Stimulated activated CD4-positive, alpha-beta T cell treated with anti-CD3 and anti-CD28 coated beads, Interleukin-4, amount 100 ng/mL, for 4 hours (primary cell): ENCODE measurements at places on chromosomes 2 and 18.

DNA sequence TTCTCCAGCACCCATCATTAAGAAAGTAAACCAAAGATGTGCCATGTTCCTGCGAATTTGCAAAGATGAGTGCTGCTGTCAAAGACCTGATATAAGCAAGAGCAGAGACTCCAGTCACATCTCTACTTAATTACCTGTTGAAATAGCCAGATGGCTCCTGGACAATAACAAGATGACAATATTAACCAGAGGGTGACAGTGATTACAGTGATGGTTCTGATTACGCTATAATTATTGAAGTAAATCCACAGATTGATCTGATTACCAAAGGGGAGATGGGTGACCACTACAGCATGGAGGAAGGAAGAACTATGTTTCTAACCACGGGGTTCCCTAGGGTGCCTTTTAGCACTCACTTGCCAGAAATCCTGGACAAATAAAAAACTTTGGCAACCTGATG, 36.5 kb upstream of the AFF3 start:
- DNase-seq, result no peak

- no peak for DNase-seq
These were observed 797 bp upstream of the CRIM1 start for GRCh38 chr2:36354811-36355150.

DNA sequence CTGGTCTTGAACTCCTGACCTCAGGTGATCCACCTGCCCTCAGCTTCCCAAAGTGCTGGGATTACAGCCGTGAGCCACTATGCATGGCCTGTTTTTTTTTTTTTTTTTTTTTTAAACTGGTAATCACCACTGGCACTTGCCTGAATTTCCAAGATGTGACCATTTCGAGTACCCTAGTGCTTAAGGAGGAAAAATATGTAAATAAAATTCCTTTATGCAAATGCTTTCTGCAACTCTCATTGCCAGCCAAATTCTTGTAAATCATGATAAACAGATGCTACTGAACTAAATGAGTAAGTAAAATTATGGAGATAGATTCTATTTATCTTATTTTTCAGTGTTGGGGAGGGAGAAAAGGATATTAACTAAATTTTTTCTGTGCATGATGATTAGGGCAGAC, 18.6 kb downstream of the CDCA7 start:
- no peak for DNase-seq

DNA sequence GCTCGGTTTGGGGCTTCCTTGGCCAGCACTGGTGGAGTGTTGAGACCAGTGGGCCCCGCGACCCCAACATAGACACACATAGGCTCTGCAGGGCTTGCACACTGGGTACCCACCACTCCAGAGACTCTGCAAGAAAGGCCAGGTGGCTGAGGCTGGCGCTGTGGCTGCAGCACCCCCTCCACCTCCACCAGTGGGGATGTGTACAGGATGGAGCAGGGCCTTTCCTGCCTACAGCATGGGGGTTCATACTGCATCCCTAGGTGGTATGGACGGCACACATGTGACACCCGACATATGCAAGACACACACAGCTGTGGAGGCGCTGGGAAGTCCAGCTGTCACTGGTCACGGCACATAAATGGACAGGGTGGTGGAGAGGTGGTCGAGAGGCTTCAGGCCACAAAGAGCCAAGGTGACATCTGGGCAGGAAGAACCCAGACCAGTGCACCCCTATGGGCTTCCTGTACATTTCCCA, 1.3 kb downstream of the RNPEPL1 start:
- no peak for DNase-seq

- DNase-seq, result no peak
These were observed 10.0 kb downstream of the ZC3H8 start for GRCh38 chr2:112244854-112245253.

GRCh38 chr2:225573603-225574002, 174.1 kb downstream of the NYAP2 start:
- DNase-seq, result no peak

GRCh38 chr2:73037947-73038585, 33.4 kb downstream of the SFXN5 start:
- no peak for DNase-seq

GRCh38 chr2:47062681-47063537, 92.2 kb downstream of the STPG4 start:
- no peak for DNase-seq

GRCh38 chr2:38709567-38710194, 41.5 kb downstream of the SRSF7 start:
- DNase-seq, result no peak

GRCh38 chr2:84846741-84847142, 34.1 kb downstream of the TRABD2A start:
- no peak for DNase-seq

GRCh38 chr2:5846881-5847280, 154.7 kb downstream of the SOX11 start:
- no peak for DNase-seq

GRCh38 chr18:59705145-59705544, 7.9 kb upstream of the CCBE1 start:
- DNase-seq, result no peak

DNA sequence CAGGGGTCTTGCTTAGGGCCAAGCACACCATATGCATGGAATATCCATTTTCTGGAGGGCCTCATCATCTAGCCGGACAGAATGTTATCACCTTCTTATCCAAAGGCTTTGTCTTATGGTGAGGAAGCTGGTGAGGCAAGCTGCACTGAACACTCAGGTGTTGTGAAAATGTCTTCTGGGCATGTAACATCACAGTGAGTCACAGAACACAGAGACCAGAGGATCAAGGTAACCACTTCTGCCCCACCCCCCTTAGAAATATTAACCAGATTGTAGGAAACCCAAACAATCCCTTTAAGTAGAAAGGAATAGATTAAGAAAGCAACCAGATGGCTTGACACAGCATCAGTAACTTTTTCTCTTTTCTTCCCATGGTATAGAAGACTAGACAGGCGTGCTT, 51.1 kb downstream of the MYO5B start:
- no peak for DNase-seq

DNA sequence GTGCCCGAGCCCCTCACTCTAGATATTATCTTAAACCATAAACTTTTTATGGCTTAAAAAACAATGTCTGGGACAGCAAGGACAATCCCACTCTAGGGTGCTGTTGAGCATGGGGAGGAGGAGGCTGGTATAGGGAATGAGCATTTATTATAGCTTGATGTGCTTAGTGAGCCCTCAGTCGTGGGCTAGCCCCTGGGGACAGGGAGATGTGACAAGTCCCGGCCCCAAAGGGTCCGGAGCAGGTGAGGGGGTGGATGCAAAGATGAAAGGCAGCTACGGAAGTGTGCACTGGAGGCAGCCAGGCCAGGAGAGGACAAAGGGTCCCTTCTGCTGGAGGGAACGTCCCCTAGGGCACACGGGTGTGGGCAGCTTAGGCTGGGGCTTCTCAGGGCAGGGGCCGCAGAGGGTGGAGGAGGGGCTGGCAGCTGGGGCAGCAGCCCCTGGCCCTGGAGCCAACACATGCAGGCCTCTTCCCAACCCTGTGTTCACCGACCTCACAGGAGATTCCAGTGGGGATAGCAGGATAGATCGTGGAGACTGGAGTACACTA, 106.3 kb upstream of the GPC1 start:
- no peak for DNase-seq

GRCh38 chr2:218879776-218880101, 913 bp upstream of the WNT10A start:
- DNase-seq, result no peak

DNA sequence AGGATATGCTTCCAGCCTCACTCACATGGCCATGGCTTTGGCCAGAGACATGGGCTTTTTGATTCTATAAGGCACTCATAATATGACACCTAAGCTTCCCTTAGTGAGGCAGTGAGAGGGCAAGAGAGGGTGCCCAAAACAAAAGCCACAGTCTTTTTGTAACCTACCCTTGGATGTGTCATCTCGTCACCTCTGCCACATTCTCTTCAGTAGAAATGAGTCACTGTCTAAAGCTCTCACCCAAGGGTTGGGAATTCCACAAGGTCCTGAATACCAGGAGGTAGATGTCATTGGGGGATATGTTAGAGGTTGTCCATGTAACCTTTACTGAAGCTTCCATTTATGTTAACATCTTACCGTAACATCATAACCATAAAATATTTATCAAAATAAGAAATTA, 108.4 kb downstream of the ALMS1 start:
- no peak for DNase-seq

- DNase-seq, result no peak
These were observed 138.0 kb upstream of the ARHGAP28 start for GRCh38 chr18:6591491-6591890.

DNA sequence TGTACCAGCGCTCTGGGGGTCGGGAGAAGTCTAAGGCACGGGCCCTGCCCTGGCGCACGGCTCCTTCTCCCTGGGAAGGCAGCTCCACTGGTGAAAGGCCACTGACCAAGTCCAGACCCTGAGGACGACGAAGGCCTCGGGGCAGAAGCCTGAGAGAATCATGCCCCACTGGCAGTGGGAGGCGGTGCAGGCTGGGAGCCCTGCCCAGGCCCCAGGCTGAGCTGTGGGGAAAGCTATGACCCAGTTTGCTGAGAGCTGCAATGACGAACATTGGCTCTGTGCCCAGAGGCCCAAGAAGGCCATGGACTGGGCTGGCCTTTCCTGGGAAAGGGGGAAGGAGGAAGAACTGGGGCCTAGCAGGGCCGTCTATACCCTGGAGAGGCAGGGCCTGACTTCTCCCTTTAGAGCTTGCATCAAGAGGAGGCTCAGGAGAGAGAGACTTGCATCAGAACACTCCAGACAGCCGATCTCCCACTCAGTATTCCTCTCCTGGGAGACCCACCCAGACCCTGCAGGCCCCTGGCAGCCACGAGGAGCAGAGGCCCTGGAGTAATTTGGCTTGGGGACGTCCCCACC, 32.9 kb downstream of the HS1BP3 start:
- DNase-seq, result no peak

DNA sequence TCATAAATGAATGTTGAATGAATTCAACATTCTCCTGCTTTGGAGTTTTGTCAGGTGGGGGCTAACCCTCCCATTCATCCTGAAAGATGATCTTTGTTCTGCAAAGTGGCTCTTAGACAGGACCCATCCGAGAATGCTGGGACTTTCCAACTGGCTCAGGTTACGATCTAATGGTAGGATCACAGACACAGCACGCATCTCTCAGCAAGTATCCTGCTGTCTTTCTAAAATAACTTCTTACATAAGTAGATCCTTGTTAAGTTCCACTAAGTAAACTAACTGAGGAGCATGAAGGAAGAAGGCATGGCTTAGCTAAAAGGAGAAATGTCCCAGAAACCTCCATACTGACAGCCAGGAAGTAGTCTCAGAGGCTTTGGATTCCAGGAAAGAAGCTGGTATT, 23.7 kb downstream of the CYP27A1 start:
- no peak for DNase-seq

DNA sequence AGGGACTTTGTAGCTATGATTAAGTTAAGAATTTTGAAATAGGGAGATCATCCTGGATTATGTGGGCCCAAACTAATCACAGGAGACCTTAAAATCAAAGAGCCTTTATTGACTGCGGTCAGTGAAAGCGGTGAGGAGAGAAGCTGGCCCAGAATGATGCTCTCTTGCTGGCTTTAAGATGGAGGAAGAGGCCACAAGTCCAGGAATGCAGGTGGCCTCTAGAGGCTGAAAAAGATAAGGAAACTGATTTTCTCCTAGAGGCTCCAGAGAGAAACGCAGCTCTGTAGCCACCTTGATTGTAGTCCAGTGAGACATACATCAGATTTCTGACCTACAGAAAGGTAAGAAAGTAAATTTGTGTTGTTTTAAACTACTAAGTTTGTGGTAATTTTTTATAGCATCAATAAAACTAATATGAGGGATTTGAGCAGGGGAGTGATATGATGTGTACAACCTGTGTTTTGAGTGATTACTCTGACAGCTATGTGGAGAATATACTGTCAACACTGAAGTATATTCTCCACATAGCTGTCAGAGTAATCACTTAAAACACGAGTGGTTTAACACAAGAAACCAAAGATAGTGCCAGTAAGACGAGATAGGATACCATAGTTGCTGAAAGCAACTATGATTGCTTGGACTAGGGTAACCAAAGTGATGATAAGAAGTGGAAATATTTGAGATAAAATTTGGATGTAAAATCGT, 364.4 kb upstream of the CHST9 start:
- no peak for DNase-seq

GRCh38 chr2:174704642-174705041, 59.6 kb downstream of the CHRNA1 start:
- no peak for DNase-seq

DNA sequence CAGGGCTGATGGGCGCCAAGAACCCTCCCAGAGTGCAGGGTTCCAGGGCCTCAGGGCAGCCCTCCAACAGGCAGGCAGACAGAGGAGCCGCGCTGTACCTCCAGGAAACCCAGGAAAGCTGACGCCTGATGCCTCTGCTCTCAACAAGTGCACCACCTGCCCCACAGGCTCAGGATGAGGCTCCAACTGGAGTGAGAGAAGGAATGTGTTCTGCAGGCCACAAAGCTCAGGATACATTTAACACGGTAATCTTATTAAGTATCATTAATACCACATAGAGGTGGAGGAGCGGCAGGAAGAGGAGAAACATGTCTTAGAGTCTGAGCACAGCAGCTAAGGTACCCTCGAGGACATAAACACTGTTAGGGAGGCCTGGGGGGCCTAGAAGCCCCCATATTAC, 155.9 kb upstream of the CAPN13 start:
- no peak for DNase-seq

GRCh38 chr2:166841679-166842078, 46.6 kb upstream of the XIRP2 start:
- no peak for DNase-seq

DNA sequence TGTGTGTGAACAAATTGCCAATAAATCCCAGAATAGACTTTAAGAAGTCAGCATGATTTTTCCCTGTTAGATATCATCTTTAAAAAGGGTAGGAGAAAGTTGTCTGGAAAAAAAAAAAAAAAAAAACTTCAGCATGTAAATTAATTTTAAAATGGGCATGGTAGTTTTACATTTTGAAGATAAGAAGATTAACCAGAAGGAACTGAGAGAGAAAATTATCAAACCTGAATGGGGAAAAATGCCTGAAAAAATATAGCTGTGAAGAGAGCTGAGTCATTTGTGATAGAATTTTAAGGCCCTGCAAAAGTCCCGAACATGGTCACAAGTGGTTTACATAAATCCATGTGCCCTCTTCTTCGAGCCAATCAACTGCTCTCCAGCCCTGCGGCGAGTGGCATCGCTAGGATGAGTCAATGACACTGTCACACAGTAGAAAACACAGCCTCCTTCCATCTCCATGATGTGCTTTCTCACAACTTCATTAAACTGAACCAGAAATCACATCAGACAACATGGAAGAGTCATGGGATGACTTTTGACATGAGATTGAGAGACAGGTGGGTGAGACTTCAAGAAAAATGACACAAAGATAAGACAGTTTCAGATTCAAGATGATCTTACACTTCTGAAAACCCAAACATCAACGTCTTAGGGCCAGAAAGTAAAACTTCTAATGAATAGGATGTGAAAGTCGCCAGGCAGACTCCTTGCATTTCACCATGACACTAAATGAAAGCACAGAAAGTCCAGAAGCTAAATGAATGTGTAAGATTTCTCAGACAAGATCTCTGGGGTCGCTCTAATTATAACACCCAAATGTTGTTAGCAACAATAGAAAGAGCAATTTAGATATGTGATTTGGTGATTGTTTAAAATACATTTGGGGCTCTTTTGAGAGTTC, 273.0 kb upstream of the ID2 start:
- peak; percentile 33 for DNase-seq
